ENCODE measurements at places on chromosomes 16 and 17.

GRCh38 chr16:72397876-72398275 lies 225.9 kb upstream of the PMFBP1 start:
- DNase-seq = no peak

DNA sequence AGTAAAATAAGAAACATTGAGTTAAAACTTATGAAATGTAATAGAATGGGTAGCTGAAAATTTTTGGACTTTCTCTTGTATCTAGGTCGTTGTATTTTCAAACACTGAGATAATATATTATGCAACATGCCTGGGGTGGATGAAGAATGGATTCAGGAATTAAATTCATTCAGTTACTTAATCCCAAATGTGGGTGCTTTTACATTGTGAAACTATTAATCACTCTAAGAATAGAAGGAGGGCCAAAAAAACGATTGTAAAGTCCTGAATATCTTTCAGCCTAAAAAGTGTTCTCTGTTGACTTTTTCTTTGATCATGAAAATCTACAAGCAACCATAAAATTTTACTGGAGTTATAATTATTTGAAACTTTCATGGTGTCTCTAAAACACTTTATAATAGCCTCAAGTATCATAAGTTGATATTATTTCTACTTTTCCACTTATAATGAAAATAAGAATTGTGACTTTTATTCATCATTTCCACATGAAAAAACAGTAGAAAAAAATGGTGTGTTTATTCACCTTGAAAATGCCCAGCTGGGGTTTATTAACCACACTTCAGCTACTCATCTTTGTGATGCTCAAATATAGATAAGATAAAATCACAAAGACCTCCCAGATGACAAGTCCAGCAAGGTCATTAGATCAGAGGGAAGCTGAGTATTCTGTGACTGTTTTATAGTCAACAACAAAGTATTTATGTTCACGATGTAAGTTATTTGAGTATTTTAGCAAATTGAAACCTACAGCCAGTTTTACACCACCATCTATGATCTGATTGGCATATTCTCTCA lies 619.9 kb upstream of the SOX9 start:
- no peak for DNase-seq

GRCh38 chr17:41967141-41967920 lies 736 bp downstream of the CNP start:
- DNase-seq = no peak

DNA sequence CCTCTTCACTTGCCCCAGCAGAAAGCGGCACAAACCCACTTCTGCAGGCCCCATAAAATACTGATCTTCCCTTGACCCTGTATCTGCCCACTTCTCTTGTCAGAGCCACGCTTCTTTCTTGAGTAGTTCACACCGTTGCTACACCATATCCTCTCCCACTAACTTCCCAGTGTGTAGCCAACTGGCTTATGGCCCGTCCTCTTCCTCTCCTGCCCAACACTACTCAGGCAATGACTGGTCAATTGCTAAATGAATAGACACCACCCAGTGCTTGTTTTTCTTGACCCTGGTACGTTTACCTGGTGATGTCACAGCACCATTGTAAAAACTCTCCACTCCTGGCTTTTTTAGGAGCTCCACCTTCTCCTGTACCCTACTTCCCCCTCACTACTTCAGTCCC lies 86.9 kb downstream of the NDEL1 start:
- no peak for DNase-seq

DNA sequence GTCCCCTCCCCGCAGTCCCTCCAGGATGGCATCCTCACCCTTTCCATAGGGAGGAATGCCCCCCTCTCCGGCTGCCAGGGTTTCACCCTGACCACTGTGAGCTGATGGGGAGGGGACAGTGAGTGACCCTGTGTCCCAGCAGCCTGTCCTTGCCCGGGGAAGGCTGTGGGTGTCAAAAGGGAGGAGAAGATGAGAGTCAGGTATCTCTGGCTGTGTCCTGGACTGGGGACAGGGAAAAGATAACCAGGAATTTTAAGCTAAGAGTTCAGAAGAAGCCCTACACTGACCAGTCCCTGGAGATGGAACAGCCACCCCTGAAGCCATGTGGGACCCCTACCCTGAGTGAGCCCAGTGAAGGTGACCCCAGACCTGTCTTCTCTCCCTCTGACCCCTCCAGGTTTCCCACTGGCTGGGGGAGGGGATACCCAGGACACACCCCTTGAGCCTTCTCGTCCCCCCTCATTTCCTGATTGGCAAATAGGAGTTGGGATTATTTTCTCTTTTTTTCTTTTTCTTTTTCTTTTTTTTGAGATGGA lies 11.3 kb downstream of the NAT9 start:
- DNase-seq = no peak

DNA sequence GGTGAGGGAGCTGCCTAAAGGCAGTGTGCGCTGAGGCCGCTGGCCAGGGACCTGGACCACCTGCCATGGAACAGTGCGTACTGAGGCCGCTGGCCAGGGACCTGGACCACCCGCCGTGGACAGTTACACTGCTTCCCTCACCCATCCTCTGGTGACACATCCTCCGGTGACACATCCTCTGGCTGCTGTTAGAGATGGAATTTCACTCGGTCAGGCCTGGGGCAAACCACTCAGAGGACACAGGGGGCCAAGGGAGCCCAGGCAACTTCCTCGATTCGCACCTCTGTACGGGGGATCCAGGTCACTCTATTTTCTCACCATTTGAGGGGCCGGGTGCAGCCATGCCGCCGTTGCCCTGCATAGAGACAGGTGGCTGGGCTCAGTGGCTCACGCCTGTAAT lies 32.4 kb upstream of the RPTOR start:
- no peak for DNase-seq

DNA sequence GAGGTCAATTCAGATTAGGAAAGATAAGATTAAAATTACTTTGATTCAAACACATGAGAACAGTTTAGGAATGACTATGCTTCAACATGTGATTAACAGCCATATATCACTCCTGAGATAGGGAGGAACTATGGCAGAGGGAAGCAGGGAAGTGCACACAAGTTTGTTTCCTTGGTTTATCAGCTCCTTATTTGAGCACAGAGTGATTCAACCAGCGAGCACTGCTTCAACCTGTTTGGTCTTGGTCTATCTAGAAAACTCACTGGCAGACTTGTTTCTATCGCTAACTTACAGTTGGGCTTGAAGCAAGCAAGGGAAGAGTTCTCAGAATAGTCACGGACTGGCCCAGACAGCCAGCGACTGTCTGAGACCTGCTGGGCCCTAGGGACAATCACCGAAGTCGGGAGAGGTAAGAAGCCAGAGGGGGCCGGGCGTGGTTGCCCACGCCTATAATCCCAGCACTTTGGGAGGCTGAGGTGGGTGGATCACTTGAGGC lies 23.5 kb downstream of the TUBG1 start:
- DNase-seq = no peak

- DNase-seq = no peak
Measured at GRCh38 chr17:7859028-7859427, 1.2 kb downstream of the CYB5D1 start.

GRCh38 chr16:57049678-57050077 lies 42.7 kb upstream of the CPNE2 start:
- DNase-seq = no peak

- no peak for DNase-seq
Measured at GRCh38 chr16:50396761-50397535, 28.2 kb upstream of the BRD7 start.

- DNase-seq = no peak
Measured at GRCh38 chr17:55335625-55336024, 70.9 kb downstream of the HLF start.

DNA sequence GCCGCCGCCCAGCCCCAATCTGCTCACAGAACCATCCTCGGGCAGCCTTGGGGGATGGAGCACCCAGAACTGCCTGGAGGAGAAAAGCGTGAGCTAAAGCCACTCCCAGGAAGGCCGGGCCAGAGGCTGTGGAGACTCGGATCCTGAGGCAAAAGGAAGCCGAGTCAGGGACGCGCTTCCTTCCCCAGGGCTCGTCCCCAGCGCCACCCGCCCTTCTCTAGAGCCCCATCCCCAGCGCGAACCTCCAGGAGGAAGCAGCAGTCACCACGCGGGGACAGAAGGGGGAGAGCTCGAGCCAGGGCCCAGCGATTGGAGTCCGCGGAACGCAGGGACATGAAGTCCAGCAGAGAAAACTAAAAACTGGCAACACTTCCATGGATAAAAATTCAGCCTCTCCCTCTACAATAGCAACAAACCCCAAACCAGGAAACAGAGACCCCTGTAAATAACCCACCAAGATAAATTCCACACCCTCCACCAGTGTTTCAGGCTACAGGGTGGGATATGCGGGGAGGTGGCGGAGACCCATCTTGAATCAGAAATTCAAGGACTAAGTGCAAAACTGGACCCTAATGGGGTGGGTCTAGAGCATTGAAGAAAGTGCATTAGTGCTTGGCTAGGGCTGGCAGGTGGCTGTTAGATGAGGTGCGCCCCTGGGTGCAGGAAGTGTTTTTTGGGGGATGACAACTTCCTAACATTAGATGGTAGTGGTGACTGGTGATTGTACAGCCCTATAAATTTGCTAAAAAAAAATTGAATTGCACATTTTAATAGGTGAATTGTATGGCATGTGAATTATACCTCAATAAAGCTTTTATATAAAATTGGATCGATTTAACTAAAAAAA lies 116.1 kb upstream of the METRNL start:
- no peak for DNase-seq
